ENCODE measurements at places on chromosomes 7 and 10.

GRCh38 chr7:8433477-8434289, at the start of gene NXPH1:
Gene NXPH1, plus strand, starts transcription at chr7:8433609.
- DNase-seq = peak; percentile 95

- no peak for DNase-seq
Observed at GRCh38 chr10:115941361-115941771, 331.6 kb downstream of the GFRA1 start.

DNA sequence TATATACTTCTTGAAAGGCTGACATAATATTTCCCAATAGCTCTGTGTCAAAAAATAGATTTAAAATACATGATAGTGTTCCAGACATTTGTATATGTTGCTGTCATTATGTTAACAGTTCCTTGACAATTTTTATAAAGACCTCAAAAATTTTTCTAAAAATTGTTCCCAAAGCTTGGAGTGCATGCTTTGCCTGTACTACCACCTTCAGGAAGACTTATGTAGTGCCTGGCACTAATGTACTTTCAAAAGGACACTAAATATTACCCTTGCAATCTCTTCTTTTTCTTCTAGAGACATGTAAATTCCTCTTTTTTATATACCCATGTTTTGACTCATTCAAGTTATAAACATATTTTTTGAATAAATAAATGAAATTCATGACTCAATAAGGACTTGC, 48.0 kb upstream of the SP8 start:
- DNase-seq = no peak

GRCh38 chr10:103490986-103491314, 2.6 kb upstream of the NEURL1 start:
- no peak for DNase-seq

- DNase-seq = no peak
Observed at GRCh38 chr10:59903871-59904270, 2.5 kb downstream of the CCDC6 start.

DNA sequence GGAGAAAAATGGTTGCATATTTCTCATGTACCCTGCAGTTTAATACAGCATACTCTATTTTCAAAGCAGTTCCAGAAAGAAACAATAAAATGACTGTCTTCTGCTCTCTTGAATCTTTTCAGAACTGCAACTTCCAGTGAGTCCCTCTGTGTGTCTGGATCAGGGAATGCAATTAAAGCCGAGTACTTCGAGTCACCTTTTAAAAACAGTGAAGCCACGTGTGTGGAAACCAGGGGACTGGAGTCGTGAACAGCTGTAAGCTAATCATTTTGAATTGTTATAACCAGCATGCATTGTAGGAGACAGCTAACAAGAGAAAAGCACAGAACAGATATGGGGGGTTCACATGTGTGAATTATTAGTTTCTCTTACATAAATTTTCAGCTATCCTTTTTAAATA, 109.1 kb downstream of the CPED1 start:
- peak; percentile 43 for DNase-seq

DNA sequence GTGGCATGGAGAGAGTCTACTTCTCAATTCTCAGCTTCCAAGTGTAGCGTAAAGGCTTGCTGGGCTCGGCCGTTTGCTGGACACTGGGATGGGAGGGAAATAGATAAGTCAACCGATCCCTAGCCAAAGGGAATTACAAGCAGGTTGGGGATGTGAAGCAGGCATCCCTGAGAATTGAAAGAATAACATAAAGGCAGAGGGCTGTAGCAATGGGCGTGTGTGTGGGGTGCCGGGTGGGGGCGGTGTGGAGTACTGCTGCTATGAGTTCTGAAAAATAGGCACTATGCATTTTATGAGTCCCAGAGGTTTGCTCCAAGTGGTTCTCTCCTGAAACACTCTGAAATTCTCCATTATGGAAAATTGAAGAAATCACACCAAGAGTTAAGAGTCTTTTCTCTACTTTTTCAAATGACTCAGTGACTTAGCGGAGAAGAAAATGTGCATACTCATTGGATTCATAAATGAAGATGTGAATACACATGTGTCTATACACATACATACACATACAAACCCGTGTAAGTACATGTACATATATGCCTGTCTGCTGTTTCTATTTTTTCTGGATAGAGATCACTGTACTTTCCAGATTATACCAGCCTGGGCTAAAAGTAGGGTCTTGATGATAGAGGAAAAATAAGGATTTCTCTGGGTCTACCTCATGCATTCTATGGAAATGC, 65.4 kb downstream of the ADRA2A start:
- no peak for DNase-seq

- no peak for DNase-seq
Observed at GRCh38 chr7:79949778-79950177, 184.9 kb upstream of the GNAI1 start.

DNA sequence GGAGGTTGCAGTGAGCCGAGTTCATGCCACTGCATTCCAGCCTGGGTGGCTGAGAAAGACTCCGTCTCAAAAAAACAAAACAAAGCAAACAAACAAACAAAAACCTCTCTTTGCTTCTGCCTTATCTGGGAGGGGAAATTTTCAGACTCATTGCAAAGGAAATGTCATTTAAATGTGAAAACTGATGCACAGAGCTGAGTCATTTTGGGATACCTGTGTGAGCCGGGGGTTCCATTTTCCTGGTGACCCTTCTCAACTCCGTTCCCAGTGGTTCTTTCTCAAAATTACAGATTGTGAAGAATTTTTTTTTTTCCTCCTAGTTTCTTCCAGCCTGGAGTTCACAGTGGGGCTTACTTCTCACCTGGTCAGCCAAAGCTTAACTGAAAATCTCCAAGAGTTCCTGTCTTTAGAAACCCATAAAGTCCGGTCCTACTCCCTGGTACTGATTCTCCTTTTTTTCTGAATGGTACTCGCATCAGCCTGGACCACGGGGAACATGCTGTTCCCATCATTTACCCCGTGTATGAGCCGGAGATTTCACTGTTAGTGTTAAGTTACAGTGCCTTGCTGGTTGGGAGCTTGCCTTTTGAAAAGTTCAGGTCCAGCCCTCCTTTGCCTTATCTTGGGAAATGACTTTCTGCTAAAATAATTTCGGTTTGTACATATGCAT, 56.9 kb downstream of the RBM20 start:
- no peak for DNase-seq

- no peak for DNase-seq
Observed at GRCh38 chr10:87696922-87697745, 37.5 kb downstream of the PAPSS2 start.

GRCh38 chr7:137443616-137444015, 100.1 kb upstream of the PTN start:
- DNase-seq = no peak

DNA sequence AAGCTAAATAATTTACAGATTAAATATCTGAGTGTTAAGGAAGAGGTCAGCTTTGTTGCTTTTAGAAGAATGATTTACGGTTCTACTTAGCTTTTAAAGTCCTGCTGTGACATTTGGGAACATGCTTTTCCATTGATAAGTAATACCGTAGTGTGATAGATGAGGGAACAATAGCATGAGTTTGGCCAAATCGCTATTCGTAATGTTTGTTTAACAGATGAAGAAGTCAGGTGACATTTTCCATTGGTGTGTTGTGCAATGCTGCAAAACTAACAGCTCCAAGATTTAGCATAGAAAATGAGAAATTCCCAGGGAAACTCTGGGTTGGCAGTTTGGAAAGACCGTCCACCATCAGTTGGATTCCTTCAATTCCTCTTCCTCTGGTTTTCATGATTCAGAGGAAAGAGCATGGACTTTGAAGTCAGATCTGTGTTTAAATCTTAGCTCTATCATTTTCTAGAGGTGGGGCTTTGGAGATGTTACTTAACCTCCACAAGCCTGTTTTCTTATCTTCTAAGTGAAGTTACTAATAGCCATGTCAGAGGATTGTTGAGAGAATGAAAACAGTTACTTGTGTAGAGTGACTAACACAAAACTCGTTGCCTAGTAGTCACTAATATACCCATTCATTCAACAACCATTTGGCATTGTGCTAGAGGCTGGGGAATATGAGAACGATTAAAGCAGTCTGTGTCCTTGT, 140.4 kb upstream of the BMPER start:
- DNase-seq = no peak

DNA sequence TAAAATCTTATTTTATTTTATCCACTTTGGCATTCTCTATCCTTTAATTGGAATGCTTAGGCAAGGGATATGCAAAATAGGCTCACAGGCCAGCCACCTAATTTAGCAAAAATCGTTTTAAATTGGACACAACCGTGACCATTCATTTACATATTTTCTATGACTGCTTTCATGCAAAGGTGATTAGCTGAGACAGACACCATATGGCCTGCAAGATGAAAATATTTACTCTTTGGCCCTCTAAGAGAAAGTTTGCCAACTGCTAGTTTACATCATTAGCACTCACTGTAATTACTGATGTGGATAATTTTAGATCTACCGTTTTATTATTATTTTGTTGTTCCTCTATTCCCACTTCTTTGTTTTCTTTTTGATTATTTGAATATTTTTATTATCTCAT, 375.5 kb upstream of the LRRTM3 start:
- DNase-seq = no peak

- DNase-seq = no peak
Observed at GRCh38 chr10:56715262-56715661, 354.2 kb upstream of the ZWINT start.

- no peak for DNase-seq
Observed at GRCh38 chr7:101137651-101138212, 10.8 kb downstream of the SERPINE1 start.

DNA sequence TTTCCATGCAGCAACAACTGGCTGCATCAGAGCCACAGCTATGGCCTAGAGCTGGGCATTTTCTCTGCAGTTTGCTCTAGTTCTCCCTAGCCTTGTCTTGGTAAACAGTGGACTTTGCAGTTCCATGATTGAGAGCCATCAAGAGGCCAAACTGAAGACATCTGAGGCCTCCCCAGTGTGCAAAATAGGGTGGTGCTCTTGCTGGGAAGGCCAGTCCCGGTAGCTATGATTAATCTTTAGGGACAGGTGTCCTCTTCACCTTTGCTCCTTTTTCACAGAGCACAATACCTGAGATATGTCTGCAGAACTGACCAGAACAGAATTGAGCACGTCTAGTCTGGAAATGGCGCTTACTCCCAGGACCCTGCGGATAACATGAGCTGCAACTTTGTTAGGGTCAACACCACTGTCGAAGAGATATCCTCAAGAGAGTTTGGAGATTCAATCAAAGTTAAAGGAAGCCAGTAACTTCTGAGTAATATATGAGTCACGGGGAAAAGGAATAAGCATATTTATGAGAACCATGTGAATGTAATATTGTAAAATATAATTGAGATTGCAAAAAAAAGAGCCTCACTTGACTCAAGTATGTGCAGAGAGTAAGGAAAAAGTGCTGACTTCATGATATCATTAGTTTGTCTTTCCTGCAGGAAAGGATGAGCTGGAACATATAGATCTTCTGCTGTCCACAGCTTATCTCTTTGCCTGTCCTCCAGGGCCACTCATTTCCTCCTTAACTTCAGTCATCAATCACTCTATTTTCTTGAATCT, 76.7 kb downstream of the ANK3 start:
- DNase-seq = peak; percentile 22

GRCh38 chr7:70634610-70635068, 497.3 kb upstream of the GALNT17 start:
- DNase-seq = no peak

DNA sequence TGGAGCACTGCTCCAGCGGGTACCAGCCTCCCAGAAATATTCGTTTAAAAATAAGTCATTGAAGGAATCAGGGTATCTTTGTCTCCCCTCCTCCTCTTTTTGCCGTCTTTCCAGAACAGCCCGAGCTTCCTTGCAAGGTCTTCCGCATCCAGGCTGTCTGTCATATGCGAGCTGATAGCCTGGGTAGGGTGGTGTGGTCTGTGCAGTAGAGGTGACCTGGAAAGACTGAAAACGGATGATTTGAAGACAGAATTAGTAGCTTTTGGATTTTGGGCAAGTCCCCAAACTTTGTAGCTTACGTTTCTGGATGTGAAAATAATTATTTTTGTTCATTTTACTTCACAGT, 480 bp downstream of the VPS50 start:
- DNase-seq = no peak

- no peak for DNase-seq
Observed at GRCh38 chr10:49285232-49285631, 13.7 kb upstream of the C10orf71 start.

DNA sequence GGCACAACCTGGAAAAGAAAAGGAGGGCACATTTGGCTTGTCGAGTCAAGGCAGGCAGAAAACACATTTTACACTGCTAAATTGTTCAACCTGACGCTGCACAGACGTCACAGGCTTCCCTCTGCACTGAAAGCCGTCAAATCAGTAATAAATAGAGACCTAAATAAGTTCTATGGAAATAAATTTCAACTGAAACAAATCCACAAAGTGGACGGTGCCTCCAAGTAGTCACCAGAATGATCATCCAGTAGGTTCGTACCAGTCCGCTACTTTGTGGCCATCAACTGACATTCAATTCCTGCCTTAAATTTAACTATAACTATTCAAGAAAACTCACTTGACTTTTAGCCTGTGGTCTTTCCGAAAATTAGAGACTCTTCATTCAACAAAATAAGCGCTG, 49.0 kb downstream of the NPVF start:
- no peak for DNase-seq

GRCh38 chr7:94003446-94004023, 620 bp downstream of the BET1 start:
- DNase-seq = peak; percentile 42

DNA sequence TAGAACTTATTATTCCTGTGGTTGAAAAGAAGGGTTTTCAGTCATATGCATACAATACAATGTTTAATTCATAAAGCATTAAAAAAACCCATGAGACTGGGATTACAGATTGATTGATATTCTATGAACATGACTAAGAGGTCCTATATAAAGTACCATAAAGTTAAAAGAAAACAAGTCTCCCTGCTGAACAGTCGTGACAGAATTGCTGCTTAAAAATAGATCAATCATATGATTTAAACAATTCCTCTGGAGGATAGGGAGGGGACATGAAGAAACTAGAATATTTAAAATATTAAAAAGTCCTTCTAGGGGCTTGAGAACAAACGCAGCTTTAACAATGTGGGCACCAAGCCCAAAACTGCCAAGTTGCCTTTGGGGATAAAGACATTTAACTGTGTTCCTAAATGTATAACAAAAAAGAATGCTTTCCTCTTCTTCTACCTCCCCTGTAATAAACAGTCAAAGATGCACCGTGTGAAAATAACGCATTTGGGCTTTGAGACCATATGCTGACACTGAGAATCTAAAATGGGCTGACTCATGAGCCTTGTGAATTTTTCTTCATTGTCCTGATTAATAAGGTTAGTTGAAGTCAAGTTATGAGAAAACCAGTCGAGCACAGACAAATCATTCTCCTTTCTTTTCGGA, 25.8 kb downstream of the TWIST1 start:
- DNase-seq = no peak
